ENCODE measurements at places on chromosomes 7 and 10.

- no peak for DNase-seq
Observed at GRCh38 chr7:102856036-102856435, 56.8 kb upstream of the LRRC17 start.

- no peak for DNase-seq
Observed at GRCh38 chr10:120369856-120370276, 87.2 kb upstream of the PLPP4 start.

DNA sequence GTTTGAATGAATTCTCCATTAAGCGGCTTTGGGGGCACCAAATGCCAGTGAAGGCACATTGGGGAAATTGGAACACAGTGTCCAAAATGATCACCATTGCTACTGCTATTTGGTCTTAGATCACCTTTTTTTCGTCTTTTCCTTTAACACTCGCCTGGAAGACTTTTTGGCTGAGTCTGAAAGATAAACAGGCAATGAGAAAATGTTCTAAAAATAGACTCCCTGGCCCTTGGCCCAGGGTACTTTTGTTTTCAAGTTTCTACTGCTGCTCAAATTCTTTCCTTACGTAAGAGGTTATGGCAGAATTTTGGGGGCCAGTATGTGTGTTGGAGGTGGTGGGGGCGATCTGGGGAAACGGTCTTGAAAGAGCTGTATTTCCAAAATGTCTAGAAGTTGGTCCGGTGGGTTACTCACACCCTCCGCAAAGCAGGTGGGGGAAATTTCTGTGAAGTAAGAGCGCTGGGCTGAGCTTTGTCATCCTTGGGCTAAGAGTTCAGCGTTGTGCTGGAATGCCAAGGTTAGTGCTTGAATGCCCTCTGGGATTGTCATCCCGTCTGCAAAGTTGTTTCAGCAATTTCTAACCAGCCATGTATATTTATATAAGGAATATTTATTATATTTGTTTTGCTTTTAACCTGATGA, 1.3 kb upstream of the ITPRIP start:
- no peak for DNase-seq

DNA sequence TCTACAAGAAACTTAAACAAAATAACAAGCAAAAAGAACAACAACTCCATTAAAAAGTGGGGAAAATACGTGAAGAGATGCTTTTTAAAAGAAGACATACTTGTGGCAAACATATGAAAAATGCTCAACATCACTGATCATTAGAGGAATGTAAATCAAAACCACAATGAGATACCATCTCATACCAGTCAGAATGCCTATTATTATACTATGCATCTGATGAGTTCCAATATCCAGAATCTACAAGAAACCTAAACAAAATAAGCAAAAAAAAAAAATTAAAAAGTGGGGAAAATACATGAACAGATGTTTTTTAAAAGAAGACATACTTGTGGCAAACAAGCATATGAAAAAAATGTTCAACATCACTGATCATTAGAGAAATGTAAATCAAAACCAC, 29.6 kb upstream of the AKR1C3 start:
- no peak for DNase-seq

- DNase-seq = no peak
Observed at GRCh38 chr7:81233208-81233940, 314.5 kb upstream of the SEMA3C start.

DNA sequence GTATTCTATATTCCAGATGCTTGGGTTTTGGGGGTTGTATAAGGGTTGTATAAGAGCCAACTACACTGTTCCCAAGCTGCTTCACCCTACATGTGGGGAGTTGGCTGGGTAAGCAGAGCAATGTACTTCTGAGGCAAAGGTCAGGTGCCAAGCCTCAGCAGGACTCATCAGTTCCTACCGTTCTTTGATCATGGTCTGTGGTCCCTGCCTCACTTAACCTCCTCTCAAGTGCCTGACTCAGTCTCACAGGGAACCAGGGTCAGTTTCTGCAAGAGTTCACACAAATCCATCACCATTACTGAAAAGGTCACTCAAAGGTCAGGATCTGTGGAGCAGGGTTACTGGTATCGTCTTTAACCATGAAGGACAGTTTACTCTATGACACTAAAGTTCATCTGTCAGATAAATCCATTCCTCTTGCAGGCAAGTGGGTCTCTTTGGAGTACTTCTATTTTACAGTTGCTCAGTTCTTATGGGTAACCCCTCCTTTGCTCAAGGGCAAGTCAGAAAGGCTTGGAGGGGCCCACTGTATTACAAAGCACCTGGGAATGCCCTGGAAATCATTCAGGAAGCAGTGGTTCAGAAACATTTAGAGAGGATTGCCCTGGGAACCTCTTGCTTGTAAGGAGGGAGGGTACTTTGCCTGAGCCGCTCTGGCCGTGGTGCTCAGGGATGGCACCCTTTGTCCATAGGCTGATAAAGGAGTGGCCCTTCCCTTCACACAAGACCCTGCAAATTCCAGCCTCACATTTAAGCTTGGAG, 184.3 kb upstream of the CDCA7L start:
- DNase-seq = no peak

DNA sequence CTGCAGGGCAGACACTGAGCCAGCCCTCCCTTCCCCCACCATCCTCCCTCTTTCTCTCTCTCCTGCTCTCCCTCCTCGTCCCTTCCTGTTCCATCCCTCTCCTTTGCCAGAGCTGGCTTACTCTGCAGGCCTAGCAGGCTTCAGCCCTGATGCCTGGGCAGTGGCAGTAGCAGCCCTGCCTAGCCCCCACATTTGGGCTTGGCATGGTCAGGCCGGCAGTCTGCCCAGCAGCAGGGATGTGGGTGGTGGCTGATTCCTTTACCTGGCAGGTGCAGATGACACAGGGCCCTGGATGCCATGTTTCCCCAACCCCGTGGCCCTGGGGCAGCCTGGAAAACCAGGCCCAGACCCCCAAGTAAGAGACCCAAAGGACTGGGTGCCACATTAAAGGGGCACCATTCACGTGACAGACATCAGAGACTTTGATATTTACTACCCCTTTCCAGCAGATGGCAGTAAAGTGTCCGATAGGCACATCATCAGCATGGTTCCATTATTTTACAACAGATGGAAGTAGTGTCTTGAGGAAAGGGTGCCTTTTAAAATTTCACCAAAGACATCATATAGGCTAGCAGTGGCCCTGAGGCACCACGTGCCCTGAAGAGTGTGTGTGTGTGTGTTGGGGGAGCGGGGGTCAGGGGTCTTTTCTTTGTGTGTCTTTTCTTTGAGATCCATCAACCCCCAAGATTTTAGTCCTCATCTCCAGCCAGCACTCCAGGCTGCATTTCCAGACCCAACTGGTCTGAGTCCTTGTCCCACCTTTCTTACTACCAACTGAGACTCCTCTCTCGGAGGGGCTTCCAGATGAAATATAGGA, 5.9 kb downstream of the KCP start:
- no peak for DNase-seq

DNA sequence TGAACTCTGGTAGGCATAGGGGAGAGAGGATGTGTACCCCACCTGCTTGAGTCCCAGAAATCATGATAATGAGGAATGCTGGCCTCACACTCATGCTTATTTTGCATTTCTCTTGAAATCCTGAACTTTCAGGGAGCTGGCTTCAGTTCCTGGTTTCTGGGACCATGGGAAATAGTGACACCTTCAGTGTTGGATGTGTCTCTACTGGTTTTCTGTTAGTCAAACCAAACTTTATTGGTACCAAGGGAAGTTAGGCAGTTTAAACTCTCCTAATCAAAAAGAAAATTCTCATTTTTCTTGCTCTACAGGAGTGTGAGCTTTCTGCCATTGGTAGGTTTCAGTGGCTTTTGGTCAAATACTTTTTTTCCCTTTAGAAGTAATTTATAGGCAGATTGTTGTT, 11.8 kb upstream of the PCGF5 start:
- no peak for DNase-seq

- DNase-seq = no peak
Observed at GRCh38 chr7:156832195-156832877, 60.6 kb downstream of the LMBR1 start.

DNA sequence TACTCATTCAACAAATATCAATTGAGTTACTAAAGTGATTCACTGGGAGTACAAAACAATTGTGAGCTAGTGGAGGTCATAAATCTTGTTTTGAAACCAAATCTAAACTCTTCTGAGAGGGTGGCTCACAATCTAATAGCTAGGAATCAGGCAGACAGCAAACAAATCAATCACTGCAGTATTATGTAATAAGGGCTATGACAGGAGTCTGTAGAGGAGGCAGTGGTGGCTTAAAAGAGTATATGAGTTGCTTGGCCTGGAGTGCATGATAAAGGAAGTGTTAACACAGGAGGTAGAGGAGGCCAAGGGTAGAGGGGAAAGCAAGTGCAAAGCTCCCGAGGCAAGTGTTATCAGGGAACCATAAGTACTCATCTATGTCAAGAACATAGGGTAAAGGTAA, 16.5 kb downstream of the MYPN start:
- no peak for DNase-seq

DNA sequence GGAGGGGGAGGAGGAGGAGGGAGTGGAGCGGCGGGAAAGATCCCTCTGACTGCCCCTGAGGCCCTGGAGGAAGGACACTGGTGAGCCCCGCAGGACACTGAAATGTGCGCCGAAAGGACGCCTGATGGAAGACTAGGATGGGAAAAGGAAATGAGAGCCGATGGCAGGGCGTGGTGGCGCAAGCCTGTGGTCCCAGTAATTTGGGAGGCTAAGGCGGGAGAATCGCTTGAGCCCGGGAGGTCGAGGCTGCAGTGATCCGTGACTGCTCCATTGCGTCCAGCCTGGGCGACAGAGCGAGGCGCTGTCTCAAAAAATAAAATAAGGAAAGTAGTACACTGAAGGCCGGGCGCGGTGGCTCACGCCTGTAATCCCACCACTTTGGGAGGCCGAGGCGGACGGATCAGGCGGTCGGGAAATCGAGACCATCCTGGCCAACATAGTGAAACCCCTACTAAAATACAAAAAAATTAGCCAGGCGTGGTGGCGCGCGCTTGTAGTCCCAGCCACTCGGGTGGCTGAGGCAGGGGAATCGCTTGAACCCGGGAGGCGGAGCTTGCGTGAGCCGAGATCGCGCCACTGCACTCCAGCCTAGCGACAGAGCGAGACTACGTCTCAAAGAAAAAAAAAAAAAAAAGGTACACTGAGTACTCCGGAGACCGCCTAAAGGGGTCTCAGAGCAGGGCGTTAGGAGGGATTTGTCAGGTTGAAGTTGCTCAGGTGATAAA, 561 bp upstream of the HNRNPF start:
- peak; percentile 81 for DNase-seq

DNA sequence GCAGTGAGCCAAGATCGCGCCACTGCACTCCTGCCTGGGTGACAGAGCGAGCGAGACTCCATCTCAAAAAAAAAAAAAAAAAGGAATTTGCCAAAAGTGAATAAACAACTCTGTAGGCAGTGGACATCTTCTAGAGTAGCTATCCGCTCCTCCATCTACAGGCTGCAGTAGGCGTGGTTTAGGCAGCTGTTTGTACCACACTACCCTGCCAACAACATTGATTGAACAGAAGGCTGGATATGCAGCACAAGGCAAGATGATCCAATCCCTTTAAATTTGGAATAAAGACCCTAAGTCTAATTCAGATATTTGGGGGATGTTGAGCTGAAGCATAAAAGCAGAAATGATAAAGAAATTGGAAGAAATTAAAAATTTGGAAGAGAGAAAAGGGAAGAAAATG, 141.6 kb downstream of the TES start:
- DNase-seq = no peak

- DNase-seq = no peak
Observed at GRCh38 chr10:56715262-56715661, 354.2 kb upstream of the ZWINT start.

DNA sequence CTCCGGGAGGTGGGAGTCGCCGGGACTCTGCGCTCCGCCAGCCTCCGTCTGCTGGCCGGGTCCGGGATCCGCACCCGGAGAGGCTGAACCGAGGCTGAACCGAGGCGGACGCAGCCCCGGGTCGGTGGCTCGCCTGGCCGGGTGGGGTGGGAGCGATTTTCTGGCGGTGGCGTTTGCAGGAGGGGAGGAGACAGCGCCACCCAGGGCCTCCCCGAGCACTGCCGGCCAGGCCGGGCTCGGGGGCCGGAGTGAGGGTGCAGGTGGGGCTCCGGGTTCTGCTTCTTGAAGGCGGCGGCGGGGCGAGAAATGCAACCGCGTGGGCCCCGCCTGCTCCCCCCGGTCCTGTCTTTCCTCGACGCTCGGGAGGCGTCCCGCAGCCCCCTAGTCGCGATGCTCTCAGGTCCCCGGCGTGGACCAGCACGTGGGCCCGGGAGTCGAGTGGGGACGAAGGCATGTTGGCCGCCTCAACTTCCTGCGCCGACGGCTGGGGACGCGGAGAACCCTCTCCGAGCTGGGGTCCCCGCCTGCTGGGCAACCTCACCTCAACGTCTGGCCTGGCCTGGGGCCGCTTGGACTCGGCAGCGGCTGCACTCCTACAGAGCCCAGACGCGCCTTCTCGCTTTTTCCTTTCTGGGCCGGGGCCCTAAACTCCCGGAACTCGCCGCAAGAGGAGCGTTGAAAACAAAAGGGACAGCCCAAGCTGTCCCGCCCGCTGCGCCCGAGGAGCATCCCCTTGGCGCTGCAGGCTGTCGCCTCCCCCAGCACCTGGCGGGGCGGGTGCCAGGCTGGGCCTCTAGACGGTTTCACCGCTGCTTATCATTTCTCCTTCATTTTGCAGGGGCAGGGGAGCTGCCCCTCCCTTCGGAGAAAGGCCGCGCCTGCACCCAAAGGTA, 25.2 kb upstream of the VAX1 start:
- DNase-seq = peak; percentile 12

DNA sequence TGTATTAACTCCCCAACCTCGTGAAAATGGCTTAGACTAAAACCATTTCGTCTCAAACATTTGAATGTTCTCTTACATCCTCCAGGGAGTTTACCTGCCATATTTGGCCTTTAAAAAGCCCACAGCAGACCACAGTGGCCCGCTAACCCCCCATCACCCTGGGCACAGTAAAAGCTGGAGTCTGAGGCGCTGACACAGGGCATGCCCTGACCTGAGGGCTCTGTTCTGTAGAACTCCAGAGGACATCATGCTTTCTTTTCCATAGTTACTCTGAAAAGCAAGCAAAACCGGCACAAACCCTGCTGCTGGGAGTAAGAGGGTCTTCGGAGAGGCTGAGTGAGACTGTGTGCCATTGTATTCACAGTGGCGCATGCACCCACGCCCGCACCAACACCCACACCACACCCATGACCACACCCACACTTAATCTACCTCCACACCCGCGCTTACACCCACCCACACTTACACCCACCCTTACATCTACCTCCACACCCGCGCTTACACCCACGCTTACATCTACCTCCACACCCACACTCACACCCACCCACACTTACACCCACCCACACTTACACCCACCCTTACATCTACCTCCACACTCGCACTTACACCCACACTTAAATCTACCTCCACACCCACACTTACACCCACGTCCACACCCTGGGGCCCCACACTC, 32.1 kb downstream of the LRRC27 start:
- DNase-seq = peak; percentile 38

- no peak for DNase-seq
Observed at GRCh38 chr7:46557295-46557711, 636.2 kb upstream of the IGFBP3 start.

GRCh38 chr7:23247046-23247602, 549 bp downstream of the GPNMB start:
- DNase-seq = no peak

- no peak for DNase-seq
Observed at GRCh38 chr7:133303931-133304330, 51.1 kb downstream of the EXOC4 start.

- no peak for DNase-seq
Observed at GRCh38 chr7:45677311-45677900, 103.2 kb downstream of the ADCY1 start.

GRCh38 chr10:22760025-22760424, 45.6 kb upstream of the PIP4K2A start:
- DNase-seq = no peak

GRCh38 chr7:46900312-46901263, 681.3 kb downstream of the TNS3 start:
- no peak for DNase-seq

- DNase-seq = no peak
Observed at GRCh38 chr7:46198701-46199100, 277.6 kb upstream of the IGFBP3 start.
